ENCODE measurements at places on chromosomes 11 and 22.

GRCh38 chr11:35183326-35183925, 44.5 kb downstream of the CD44 start:
- DNase-seq, result no peak

DNA sequence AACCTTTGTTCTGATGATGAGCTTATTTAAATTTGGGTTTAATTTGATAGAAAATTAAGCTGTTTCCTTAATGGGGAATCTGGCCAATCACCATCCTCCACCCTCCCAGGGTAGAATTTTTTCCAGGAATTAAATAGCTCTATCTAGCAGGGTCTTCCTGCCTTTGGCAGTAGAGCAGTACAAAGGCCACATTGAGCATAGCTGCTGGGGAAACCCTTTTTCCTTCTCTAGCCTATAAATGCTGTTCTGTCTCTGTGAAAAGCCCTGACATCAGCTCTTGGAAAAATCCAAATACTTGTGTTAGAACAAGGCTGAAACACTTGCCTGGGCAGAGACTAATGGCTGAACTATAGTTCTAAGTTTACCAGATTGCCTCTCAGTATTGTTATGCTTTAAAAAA, 55.1 kb downstream of the ARHGEF12 start:
- DNase-seq, result no peak

- peak; percentile 15 for DNase-seq
Measured at GRCh38 chr22:43481568-43482317, 69.9 kb downstream of the MPPED1 start.

GRCh38 chr22:17818649-17819048, 44.4 kb upstream of the BID start:
- DNase-seq, result no peak

DNA sequence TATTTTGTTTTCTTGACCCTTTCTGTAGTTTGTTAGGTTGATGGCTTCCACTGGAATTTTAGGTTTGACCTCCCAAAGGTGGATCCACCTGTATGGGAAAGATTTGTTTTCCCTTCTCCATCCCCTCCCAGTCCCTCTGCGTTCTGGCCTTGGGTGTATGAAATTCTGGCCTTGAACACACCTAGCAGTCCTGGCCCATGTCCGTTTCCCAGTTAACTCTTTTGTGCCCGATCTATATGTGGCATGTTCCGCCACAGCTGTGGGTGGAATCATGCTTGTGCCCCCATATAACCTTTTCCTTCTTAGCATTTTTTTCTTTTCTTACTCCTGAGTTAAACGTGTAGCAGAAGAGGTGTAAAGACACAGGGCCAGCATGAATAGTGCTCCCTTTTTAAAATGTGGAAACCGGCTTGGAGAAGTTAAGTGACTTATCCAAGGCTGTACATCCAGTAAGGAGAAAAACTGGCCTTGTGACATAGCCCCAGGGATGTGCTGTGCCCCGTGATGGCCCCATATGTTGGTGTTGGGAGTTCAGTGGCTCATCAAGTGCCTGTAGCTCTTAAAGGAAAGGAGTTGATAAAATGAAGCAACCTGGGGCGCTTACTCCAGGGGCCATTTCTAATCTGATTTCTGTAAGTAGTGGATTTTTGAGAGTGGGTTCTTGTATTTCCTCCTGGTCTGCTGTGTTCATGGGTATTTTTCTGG, 39.3 kb downstream of the ZNRF3 start:
- no peak for DNase-seq

GRCh38 chr11:120832481-120833238, 191.2 kb upstream of the TBCEL start:
- DNase-seq, result no peak

DNA sequence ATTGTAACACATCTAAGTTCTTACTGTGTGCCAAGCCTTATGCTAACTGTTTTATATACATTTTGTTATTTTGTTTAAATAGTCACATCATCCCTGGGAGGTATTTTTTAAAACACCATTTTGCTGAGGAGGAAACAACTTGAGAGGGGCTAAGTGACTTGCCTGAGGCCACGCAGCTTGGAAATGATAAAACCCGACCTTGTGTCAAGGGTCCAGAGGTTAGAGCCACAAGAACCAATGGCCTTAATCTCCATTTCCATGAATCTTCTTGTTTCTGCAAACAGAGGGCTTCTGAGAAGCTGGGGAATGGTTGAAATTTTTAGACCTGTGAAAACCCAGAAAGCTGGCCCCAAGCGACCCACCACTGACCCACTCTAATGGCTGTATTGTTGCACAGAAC, 16.7 kb downstream of the ABTB2 start:
- no peak for DNase-seq

GRCh38 chr11:111342329-111342728, 36.7 kb downstream of the POU2AF1 start:
- DNase-seq, result no peak

DNA sequence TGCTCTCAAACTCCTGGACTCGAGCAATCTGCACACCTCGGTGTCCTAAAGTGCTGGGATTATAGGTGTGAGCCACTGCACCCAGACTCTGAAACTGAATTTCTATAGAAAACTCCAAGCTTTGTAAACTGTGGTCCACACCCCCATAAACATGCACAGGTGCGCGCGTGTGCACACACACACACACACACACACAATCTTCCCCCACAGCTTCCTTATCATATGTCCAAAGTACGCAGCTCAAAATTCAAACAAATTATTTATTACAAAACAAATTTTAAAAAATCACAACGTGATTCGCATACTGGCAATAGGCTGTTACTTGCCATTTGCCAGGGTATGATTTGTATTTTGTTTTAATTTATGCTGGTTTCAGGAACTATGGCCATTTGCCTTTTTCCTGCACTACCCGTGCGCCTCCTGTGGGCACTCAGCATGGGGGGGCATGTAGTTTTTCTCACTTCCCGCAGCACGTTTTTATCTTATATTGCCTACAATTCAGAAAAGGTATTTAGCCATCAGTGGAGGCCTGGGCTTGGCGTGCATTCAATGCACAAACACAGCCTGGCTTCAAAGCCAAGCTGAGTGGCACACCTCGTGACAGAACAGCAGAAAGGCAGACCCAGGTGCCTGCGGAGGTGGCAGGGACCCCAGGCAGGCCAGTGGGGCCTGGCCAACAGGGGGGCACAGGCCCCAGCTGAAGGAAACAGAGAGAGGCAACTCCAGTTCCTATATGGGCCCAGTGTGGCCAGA, 10.8 kb upstream of the SNX32 start:
- DNase-seq, result no peak

- DNase-seq, result no peak
Measured at GRCh38 chr11:89498845-89499448, 7.8 kb upstream of the NOX4 start.

GRCh38 chr22:24728790-24729637, 45.5 kb downstream of the PIWIL3 start:
- peak; percentile 98 for DNase-seq

DNA sequence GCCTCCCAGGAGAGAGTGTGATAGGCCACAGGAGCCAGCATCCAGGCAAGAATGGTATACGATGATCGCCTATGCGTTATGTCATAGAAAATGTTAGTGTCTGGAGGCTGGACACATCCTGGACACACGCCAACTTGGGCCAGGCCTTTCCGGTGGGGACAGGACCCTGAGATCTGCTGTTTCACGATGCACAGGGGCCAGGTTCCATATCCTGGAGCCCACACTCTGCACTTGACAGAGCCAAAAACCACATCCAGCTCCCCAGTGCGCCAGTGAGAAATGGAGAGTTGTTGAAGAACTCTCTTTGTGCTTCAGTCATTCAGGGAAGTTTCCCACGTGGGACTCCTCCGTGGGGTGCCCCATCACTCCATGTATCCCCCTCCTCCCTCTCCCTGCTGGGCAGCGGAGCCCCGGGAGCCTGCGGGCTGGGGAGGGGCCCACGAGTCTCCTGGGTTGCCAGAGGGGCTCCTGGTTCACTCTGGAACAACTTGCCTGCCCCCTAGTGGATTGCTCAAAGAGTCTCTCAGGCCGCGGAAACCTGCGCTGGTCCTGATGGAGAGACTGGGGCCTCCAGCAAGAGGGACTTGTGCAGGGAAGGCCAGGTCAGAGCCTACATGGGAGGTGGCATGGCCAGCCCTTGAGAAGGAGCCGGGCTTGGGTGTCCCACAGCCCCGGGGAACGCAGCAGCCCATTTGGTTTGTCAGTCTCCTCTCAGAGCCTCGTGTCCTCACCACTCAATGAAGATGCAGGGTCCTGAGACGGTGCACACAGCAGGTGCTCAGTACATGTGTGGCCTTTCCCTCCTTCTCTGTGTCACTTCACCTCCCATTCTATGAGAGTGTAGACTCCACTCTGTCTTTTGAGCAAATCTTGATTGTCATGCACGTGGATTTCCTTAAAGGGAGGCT, 10.2 kb upstream of the LRRC32 start:
- DNase-seq, result no peak

- DNase-seq, result peak; percentile 71
Measured at GRCh38 chr11:76666408-76666807, 4.1 kb downstream of the LRRC32 start.

DNA sequence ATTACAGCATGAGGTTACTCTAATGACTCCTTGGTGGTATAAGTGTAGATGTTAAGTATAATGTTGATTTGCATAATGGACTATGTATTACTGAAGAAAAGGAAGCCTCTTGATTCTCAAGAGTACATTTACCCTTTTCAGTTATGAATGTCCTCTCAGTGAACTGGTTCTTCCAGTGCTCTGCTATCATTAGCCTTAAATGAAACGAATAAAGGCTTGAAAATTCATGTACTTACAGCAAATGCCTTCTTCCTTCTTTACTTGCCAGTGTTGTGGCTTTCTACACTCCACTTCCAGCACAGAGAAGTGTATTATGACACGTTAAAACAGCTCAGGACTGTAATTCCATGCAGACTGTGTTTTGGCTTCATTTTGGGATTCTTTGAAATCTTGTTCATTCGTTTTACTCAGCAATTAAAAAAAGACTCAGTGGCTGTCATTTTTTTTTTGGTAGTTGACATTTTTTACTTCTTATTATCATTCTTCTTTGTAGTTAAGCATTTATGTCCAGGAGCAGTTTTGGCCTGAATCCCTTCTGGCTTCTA, 96.9 kb downstream of the MTMR3 start:
- DNase-seq, result no peak

DNA sequence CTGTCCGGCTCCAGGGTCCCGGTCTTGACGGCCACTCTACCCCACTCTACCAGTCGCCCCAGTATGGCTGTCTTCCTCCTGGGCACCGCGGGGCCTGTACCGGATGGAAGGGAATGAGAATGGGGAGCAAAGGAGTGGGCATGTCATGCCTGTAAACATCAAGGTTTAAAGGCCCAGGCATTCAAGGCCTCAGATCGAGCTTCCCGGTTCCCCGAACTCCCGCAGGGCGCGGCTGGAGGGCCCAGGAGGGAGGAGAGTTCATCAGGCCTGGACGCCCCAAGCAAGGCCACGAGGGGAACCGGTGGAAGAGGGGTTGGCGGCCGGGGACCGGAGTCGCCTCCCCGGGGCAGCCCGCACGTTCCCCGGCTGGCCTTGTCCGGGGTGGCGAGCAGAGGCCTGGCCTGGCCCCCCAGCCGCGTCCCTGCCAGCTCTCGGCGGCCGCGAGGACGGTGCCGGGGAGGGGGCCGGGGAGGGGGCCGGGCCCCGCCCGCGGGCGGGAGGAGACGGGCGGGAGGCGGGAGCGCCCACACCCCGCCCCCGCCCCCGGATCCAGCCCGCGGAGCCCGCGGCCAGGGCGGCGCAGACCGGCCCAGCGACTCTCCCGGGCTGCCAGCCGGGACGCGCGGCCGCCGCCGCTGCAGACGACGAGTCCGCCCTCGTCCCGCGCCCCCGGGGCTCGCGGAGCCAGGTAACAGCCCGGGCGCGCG, at the start of gene CDC42EP1:
TSS of gene CDC42EP1 (plus strand) at position 580 of the 707 bp plus-strand sequence. CDS start 5,870 bp downstream, outside the sequence.
- DNase-seq, result no peak

DNA sequence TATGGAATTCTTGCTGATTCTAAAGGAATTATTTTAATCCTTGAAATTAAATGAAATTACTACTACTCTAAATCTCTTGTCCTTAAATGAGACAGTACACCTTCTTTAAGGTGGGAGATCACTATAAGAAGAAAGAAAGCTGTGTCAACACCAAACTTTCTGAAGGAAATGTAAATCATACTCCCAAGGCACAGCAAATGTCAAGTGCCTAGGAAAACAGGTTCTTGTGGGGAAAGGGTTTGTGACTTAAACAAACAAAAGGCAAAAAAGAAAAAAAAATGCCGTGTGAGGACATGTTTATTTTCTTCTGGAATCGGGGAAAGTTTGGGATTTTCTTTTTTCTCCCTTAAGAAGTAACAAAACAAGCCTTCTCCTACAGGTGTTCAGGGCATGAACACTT, 745.1 kb downstream of the DLG2 start:
- no peak for DNase-seq

DNA sequence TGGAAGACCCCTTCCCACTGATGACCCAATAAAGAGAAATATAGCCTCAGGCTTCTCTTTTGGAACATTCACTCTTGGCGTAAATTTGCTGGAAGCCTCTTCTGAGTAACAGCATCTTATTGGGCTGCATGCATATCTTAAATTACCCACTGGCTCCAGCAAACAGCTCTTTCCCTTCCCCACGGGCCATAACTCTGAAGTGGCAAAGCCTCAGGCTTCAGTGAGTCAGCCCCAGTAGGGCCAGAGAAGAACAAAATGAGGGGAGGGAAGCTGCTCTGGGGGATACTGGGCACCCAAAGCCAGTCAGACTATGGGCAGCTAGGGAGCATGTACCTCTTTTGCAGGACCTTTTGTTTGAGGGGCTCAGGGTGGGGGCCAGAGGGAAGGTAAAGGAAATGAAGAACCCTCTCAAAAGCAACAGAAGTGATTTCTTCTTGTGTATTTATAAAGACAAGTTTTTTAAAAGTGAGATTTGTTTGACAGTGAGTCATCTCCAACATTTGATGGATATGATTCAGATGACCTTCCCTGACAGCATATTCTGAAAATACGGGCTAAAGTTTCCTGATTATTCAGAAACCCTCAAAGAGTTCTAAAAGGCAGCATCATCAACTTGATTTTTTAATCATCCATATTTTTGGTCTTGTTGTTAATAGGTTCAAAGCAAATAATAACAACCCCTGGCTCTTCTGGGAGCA, 203.4 kb downstream of the KIF18A start:
- DNase-seq, result no peak

DNA sequence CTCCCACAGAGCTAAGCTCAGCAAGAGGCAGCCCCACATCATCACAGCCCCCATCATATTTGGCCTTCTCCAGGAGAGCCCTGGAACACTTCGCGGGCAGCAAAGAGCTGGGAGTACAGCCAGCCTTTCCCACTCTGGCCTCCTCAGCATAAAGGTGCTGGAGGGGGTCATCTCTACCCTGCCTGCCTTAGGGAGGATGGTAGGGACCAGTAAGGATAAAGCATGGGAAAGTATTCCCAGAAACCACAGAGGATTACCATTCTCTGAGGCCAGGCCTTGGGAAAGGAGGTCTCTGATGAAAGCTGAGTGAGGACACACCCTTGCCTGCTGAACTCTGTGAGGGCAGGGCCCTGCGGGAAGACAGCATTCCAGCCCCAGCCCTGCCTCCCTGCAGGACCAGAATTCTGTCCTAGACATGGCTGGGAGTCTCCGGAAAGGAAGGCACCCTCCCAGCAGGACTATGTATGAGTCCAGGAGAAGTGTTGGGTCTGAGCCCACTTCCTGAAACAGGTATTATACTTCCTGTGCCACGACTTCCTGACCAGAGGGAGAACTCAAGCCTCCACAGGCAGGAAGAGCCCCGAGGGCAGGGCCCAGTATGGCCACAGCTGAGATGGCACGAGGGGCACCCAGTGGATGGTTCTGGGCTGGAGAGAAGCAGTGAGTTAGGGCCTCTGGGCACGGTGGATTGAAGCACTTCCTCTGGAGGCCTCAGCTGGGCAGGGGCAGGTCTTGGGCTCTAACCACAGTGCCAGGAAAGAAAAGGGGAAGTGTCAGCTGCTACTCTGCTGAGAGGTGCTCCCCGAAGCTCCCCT, 12.9 kb upstream of the CASTOR1 start:
- DNase-seq, result no peak
